ENCODE measurements at places on chromosomes 16 and 17. TPM values are rescaled to one million over a fixed set of nuclear protein-coding genes. Genes with fewer than 3 reads are reported as not detected.

DNA sequence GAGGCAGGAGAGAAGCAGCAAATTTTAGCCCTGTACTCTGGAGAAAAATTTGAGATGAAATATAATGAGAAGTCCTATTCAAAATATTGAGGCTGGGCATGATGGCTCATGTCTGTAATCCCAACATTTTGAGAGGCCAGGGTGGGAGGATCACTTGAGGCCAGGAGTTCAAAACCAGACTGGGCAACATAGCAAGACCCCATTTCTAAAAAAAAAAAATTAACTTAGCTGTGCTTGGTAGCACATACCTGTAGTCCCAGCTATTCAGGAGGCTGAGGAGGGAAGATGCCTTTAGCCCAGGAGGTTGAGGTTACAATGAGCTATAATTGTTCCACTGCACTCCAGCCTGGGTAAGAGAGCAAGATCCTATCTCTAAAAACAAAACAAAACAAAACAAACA, 103.4 kb downstream of the CACNG3 start:
- DNase-seq = no peak

- DNase-seq = no peak
These were observed 533.2 kb upstream of the CDH5 start for GRCh38 chr16:65833171-65833871.

MRPL27 gene
- total RNA-seq = 61.4 TPM

MCRIP1 gene
- 102 TPM for total RNA-seq

- no peak for DNase-seq
These were observed 580.2 kb downstream of the CDH11 start for GRCh38 chr16:64541621-64542020.

ADGRG1 gene
- 15.9 TPM for total RNA-seq

DNA sequence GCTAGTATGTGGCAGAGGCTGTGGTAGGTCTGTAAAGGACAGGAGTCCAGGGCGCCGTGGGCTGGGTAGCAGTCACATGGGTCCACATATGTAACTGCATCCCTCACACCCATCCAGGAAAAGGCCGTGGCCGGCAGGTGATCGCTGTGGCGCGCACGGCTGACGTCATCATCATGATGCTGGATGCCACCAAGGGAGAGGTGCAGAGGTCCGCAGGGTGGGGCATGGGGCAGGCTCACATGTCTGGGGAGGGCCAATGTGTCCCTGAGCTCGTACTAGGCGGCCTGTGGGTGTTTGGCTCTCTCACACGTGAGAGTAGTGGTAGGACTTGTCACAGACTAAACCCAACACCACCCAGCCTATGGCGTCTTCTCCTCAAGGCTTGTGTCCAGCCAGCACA, 9.0 kb upstream of the MYO15A start:
- no peak for DNase-seq
